AG08396 (cell line): ENCODE measurements at places on chromosomes 3 and 15.

DNA sequence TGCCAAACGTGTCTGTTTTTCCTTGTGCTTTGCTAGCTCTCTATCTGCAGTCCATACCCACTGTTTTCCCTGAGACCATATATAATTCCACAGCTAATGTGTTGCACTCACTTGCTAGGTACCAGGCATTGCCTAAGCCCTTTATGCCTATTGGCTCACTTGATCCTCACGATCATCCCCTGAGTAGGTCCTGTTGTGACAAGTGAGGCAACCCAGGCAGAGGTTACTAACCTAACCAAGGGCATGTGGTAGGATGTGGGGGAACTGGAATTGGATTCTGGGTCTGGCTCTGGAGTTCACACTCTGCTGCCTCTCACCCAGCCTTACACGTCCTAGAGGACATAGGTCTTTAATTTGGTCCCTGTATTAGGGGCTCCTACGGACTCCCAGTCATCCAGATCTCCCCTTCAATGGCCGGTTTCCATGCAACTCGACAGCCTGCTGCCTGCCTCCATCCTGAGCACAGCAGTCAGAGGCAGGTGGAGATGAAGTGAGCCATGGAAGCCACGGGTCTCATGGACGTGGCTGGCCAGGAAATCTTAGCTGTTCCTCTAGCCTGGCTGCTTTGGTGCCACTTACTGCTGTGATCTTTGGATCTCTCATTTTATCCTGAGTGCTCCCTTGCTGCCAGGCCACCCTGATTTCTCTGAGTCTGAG lies 38.9 kb upstream of the MYZAP start:
- DNase-seq, result no peak

- no peak for DNase-seq
Measured at GRCh38 chr3:44175070-44175469, 66.6 kb upstream of the TOPAZ1 start.

- DNase-seq, result no peak
Measured at GRCh38 chr3:127200086-127200691, 7.3 kb downstream of the PRR23E start.

- no peak for DNase-seq
Measured at GRCh38 chr15:31034152-31034551, 42.7 kb upstream of the MTMR10 start.

DNA sequence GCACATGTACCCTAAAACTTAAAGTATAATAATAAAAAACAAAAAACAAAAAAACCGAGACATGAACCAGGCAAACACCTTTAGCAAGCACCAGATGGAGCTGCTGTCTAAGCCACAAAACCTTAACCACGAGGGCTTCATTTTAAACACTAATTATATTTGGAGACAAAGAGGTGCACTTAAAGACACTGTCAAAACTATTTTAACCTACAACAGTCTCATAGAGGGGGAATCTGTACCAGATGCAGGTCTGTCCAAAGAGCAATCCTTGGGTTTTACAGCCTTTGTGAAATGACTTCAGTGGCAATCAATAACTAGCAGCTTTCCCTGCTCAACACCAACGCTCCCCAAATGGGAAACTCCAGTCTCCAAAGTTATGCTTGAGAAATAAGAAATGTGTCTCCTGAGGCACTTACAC lies 115.7 kb upstream of the TSPAN3 start:
- no peak for DNase-seq

- DNase-seq, result no peak
Measured at GRCh38 chr3:142784228-142784627, 60.4 kb downstream of the TRPC1 start.
